ENCODE measurements at places on chromosomes 11 and 22.

DNA sequence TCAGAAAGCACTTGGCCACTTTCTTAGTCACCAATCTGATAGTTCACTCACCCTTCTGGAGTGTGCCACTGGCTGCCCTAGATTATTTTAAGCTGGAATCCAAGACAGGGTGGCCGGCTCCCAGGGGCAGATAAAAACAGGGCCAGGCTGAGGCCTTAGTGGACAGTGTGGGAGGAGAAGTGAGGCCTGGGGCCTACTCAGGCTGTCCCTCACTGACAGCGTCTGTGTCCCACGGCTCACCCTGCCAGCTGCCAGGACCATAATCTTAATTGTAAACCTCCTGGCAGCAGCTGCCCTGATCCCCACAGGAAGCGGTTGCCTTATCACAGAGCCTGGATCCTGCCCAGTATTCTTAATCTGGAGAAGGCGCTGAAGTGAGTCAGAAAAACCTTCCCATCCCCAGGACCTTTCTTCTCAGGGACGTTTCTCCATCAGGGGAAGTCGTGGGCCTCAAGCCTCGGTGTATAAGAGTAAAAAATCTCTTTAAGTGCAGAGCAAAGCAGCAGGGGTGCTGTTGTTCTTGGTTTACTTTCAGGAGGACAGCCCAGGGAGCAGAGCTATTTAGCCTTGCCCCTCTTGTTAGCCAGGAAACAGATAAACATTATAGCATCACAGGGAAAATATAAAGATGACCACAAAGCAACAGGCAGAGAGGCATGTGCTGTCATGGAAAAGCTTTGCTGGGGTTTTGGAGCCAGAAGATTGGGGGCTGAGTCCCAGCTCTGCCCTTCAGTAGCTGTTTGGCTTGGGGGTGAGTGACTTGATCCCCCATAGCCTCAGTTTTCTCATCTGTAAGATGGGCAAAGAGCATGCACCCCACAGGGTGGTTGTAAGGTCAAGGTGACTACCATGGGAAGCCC is 39.6 kb downstream of the TSPAN18 start:
- no peak for DNase-seq

GRCh38 chr22:48405741-48406140 is 1421.9 kb downstream of the BRD1 start:
- no peak for DNase-seq

GRCh38 chr11:123354371-123354975 is 75.6 kb upstream of the GRAMD1B start:
- no peak for DNase-seq

DNA sequence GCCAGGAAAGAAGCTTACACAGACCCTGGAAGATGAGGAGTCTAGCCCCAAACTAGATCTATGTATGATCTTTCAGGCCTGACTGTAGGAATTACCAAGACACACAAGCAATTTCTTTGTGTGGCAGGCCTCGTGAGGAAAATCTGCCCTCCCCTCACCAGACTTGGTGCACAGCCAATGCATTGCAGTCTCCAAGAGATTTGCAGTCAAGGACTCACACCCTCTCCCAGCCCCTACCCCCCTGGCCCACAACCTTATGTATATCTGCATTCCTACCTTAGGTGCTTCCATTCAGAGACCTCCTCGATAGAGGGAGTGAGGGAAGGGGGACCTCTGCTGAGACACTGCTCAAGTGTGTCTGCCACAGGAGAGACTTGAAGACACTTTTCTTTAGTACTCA is 9.8 kb downstream of the OR8B12 start:
- DNase-seq: no peak

DNA sequence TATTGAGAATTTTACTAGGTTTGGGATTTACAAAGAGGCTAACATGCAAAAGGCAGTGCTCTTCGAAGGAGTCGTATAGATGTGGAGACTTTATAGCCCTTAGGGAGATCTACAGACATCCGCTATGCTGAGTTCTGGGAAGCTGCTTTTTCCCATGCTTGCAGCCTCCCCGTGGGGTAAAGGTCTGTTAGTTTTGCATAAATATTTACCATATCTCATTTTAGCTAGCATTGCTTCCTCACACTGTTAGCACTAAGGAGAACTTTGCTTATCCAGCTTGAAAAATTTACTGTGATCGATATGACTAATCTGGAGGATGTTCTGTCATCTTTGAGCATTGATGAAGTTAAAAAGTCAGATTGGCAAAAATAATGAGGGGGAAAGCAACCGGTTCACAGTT is 18.6 kb downstream of the ARHGEF12 start:
- no peak for DNase-seq
